Stimulated activated CD8-positive, alpha-beta memory T cell treated with anti-CD3 and anti-CD28 coated beads, Interleukin-7, amount 100 ng/mL, for 1 hour (primary cell): ENCODE measurements at places on chromosomes 3 and 15.
A peak's percentile ranks its signal among the peaks of the same experiment; 100 is the strongest.

GRCh38 chr15:79689030-79689429 lies 207.8 kb downstream of the MTHFS start:
- DNase-seq, result no peak

DNA sequence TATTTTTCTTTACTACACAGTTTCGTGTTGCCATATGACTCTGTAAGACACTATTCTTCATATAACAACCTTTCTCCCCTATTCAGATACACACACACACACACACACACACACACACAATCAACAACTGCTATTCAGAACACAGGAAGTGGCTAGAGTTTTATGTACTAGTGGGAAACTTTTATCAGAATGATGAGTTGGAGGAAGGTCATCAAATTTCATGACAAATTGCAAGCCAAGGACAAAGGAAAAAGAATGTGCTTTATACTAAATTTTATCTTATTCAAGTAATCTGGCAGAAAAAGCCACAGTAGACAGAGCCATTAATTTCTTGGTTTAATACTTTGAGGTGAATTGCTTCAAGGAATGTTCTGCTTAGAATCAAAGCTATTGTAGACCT lies 899.8 kb downstream of the ROBO2 start:
- no peak for DNase-seq

- DNase-seq, result no peak
Observed at GRCh38 chr3:187900993-187901755, 155.9 kb upstream of the BCL6 start.

DNA sequence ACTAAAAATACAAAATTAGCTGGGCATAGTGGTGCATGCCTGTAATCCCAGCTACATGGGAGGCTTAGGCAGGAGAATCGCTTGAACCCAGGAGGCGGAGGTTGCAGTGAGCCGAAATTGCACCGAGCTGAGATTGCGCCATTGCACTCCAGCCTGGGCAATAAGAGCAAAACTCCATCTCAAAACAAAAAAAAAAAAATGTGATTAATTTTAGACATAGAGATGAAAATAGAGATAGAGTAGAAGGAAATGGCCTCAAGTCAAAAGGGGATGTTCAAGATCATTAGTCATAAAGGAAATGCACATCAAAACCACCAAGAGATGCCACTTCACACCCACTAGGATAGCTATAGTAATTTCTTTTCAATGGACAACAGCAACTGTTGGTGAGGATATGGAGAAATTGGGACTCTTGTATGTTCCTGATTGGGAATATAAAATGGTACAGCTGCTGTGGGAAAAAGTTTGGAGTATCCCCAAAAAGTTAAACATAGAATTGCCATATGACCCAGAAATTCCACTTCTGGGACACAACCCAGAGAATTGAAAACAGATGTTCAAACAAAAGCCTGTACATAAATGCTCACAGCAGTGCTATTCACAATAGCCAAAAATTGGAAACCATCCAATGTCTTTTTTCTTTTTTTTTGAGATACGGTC lies 55.4 kb downstream of the ABHD2 start:
- no peak for DNase-seq

GRCh38 chr15:58407778-58408177 lies 24.0 kb upstream of the LIPC start:
- no peak for DNase-seq

DNA sequence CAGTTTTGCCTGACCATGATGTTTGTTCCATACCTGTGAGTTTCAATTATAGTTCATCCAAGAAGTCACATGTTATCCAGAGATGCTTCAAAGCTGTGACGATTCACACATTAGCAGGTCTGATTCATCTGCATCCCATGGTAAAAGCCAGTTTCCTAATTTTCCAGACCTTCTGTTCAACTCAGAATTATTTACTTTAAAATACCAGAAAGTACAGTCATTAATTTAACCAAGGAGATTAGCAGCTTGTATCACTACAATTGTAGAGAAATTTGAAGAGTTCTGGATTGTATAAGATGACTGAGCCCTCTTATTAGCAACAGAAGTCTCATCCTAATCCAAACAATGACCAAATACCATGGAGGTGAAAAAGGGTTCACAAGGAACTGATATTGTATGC lies 76.1 kb upstream of the THBS1 start:
- DNase-seq, result no peak

GRCh38 chr15:29345549-29346525 lies 76.2 kb upstream of the NSMCE3 start:
- no peak for DNase-seq

DNA sequence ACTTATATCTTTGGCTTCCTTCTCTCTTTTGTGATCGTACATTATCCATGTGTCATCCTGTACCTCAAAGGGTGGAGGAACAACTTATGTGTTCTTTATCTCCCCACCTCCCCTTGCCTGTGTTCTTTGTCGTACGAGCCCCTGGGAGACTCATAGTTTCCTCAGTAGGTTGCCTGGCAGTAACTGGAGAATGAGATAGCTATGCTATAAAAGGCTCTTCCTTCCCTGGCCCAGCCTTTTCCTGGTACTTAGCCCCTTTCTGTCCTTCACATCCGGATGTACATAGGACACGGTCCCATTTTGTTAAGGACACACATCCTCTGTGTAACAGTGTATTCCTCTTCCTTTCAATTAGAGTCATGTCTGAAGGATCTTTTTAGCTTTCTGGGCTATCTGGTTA lies 32.1 kb downstream of the PLCL2 start:
- DNase-seq, result no peak

DNA sequence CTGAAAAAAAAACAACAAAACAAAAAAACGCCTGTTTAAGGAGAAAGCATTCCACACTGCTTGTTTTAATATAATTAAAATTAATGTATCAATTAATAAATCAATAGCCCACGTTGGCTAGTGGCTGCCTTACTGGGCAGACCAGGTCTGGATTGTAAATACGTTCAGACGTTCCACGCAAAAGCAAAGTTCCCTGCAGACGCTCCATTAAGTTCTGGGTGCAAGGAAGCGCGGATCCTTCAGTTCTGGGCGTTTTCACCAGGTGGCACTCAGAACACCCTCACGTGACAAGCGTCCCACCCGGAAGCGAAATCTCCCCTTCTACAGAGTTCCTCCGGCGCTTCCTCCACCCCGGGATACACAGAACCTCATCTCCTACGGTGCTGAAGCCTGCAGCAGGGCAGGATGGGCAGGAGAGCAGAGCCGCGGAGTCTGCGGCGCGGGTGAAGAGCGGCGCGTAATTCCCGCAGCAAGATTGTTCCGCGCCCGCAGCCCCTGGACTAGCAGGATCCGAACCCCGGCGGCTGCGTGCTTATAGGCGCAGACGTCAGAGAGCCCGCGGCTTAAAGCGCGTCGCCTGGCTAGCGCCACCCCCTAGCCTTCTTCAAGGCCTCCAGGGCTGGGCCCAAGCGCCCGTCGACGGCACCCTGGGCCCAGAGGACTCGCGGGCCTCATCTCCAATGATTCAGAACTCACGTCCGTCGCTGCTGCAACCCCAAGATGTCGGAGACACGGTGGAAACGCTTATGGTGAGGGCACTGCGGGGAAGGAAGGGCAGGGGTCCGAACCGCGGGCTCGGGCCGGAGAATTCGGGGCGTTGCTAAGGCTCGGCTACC lies at the start of gene SLC25A38:
Gene SLC25A38, plus strand, starts transcription at position 326 of the 836 bp plus-strand sequence. Its CDS starts 355 bp downstream, at position 681.
- DNase-seq, result peak; percentile 55

GRCh38 chr15:41944313-41944940 lies 27.9 kb downstream of the EHD4 start:
- no peak for DNase-seq

GRCh38 chr3:132255041-132255745 lies 62.0 kb upstream of the ACP3 start:
- DNase-seq, result no peak

DNA sequence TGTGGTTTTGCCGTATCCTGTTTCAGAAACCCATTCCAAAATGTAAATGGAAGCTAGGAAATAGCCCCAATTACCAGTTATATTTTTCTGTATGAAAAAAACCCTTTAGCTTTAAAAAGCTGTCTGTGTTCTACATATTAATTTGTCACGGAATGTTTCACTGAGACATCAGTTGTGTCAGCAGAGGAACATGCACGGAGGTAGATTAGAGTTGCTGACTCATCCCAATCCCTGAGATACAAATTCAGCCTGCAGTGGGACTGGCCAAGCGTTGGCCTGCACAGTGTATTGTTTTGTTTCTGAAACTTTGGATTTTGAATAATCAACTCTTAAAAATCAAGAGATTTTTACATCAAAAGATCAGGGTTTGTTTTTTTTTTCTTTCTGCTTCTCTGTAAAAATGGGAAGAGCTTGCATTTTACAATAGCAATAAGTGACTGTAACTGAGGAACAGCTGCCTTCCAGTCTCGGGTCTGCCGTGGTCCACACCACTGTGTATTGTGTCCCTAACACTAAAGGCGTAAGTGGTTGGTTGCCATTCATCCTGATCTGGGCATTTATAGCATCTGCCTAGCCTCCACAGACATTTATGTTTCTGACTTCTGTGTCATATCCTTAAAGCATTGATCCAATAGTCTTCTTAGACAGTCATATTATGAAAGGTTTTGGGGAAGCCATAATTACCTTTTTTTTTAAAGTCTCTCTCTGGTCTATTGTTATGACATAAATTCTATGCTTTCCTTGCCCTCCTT lies 218.1 kb downstream of the ADAMTSL3 start:
- no peak for DNase-seq

- no peak for DNase-seq
Observed at GRCh38 chr3:184008161-184008560, 9.5 kb downstream of the ABCC5 start.

DNA sequence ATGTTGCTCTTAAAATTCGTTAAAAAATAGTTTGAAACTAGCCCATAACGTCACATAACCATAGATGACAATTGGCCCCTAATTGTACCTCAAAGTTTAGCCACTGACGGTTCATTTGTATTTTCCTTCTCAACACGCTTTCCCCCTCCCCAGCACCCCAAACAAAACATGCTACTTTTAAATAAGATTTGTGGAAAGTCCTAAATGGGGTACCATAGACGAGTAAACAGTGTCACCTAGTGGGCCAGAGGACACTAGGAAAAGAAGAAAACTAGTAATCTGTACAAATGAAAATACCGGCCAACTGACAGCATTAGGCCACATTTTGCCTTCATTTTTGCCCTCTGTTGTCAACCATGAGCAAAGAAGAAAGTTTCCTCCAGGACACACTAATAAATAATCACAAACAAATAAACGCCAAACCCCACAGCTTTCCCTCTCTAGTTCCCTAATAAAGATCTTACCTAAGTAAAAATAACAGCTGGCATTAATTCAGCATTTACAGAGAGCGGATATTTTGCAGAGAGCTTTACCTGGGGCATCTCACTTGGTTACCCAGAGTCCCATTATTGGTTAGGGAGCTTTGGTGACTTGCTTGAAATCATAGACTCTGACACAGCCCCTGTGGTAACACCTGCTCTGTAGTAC lies 175.1 kb upstream of the ATP11B start:
- DNase-seq, result no peak

DNA sequence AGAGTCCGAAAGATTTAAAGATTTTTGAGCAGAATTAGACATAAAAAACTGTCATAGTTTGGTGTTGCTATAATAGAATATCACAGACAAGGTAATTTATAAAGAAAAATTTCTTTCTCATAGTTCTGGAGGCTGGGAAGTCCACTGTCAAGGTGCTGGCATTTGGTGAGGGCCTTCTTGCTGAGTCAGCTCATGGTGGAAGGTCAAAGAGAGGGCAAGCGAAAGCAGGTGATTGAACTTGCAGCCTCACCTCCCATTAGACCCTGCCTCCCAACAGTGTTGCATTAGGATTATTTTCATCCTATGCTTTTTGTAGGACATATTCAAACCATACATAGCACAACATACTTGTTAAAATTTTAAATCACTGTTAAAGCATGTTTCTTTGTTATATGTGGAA lies 9.9 kb downstream of the SELENOT start:
- DNase-seq, result no peak

GRCh38 chr3:49972656-49973055 lies 32.7 kb downstream of the RBM6 start:
- DNase-seq, result no peak

GRCh38 chr3:190076601-190077394 lies 43.9 kb downstream of the P3H2 start:
- no peak for DNase-seq

DNA sequence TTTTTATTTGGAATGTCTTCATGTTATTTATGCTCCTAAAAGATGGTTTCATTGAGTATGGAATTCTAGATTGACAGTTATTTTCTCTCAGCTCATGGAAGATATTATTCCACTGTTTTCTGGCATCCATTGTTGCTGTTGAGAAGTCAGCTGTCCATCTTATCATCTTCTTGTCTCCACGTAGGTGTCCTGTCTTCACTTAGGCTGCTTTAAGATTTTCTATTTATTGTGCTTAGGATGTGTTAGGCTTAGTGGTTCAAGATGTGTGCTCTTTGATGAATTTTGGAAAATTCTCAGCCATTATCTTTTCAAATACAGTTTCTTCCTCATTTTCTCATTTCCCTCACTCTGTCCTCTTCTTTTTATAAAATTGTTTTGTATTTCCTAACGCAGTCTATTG lies 52.0 kb downstream of the SNRK start:
- no peak for DNase-seq

DNA sequence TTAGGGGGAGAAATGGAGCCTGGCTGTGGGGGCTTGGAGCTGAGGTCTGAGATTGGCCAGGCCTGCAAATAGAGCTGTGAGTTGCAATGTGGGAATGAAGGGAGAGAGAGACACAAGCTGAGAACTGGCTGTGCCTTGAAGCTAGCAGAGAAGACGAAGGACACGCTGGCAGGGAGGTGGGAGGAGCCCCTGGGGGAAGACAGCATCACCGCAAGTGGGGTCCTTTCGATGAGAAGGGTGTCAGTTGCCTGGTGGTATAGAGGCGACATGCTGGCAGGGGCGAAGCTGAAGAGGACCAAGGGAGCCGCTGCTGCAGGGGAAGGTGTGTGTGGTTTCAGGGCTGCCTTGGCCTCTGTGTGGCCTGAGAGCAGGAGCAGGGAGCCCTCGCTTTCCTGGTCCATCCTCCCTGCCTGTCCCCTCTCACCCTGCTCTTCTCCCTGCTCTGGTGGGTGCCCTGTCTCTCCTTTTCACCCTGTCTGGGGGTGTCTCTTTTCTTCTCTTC lies 5.5 kb downstream of the RHCG start:
- no peak for DNase-seq

DNA sequence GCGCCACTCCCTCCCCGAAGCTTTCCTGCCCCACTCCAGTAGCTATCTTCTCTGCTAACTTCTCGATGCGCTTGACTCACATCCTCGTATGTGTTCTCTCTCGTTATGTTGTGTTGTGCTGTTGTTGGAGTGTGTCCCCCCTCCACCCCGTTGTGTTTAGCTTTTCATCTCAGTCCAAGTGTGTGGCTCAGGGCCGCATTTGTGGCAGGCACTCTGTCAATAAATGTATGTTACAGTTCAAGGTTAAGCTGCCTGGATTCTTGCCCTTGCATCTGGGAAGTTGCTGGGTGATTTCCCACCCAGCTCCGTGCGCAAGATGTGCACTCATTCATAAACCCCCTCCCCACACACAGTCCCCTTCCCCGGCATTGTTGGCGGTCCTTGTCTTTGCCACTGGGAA lies 71.9 kb downstream of the PGPEP1L start:
- DNase-seq, result no peak

- no peak for DNase-seq
Observed at GRCh38 chr15:94480289-94480834, 249.0 kb downstream of the MCTP2 start.

GRCh38 chr3:178837512-178837911 lies 234.1 kb downstream of the ZMAT3 start:
- DNase-seq, result no peak
